ENCODE measurements at places on chromosomes 12 and 14.

DNA sequence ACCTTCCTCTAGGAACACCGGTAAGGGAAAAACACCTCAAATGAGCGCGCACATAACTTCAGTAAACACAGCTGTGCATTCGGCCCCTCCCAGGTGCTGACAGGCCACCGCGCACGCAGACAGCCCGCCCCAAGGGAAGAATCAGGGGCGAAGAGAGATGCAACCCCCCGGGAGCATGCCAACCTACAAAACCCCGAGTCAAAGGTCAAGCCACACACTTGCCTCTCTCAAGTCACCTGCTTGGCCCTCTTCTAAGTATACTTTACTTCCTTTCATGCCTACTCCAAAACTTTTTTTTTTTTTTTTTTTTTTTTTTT is 2.3 kb upstream of the CYP46A1 start:
- DNase-seq: no peak

GRCh38 chr12:30582943-30583342 is 112.7 kb downstream of the IPO8 start:
- no peak for DNase-seq

- no peak for DNase-seq
Observed at GRCh38 chr12:57461276-57461916, 1.8 kb downstream of the GLI1 start.

DNA sequence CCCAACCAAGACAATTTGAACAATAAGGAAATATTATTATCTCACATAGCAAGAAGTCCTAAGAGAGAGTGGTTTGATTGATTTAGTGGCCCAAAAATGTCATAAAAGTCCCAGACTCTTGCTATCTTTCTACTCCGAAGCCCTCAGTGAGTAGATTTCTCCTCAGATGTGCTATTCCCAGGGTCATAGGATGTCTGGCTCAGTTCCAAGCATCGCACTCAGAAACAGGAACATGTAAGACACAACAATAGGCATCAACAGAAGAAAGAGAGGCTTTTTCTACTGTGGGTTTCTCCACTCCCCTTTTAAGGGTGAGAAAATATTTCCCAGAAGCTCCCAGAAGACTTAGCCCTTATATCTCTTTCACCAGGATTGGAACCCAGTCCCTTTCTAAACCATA is 188.1 kb upstream of the CDKN3 start:
- DNase-seq: no peak

DNA sequence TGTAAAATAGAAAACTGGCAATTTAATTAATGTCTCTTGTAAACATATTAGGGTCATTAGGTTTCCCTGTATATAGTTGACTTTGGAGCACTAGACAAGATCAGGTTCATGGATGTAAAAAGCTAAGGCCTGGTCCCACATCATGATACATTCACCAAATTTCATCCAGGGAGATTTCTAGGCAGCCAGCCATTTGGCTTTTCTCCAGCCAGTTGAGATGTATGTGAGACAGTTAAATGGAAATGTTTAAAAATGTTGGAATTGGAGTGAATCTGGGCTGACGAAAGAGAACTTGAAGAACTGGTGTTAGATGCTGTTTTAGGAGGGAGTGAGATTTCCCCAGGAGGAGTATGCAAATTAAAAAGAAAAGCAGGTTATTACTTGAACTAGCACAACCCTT is 41.8 kb upstream of the CLEC14A start:
- no peak for DNase-seq

- no peak for DNase-seq
Observed at GRCh38 chr14:96309896-96310330, 53.2 kb downstream of the ATG2B start.

Measured in stimulated activated CD8-positive, alpha-beta memory T cell treated with anti-CD3 and anti-CD28 coated beads, Interleukin-7, amount 100 ng/mL, for 1 hour (primary cell).